Activated naive CD4-positive, alpha-beta T cell treated with Interleukin-2 at 50 U/mL for 16 hours (primary cell): ENCODE measurements at places on chromosomes 6 and 20.

GRCh38 chr20:22720206-22720605, 135.8 kb upstream of the FOXA2 start:
- no peak for DNase-seq

DNA sequence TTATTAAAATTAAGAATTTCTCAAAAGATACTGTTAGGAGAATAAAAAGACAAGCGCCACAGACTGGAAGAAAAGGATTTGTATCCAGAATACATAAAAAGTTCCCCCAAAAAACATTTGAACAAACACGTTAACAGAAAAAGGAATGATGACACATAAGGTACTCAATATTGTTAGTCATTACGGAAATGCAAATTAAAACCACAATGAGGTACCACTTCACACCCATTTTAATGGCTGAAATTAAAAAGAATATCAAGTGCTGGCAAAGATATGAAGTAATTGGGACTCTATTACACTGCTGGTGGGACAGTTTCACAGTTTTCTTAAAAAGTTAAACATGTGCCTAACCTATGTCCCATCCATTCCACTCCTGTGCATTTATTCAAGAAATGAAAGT, 51.4 kb downstream of the HECA start:
- DNase-seq: no peak

GRCh38 chr6:3568396-3569082, 111.7 kb upstream of the SLC22A23 start:
- no peak for DNase-seq

DNA sequence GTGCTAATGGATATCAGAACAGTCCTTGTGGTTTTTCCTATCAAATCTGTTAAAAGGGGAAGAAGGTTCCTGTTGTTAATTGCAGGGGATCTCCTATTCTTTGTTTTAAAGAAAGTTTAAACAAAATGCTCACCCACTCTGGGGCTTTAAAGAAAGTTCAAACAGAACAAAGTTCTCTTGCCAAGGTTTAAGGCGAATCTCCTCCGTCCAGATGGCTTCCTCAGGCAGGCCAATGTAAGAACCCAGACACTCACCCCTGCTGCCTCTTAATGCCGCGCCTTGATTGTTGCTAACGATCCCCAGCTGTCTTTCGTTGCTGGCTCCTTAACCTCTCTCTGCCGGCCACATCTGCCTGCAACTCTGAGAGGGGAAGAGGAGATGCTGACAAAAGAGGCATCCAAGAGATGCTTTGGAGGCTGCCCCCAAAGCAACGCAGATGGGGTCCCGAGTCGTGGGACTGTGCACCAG, 235.0 kb upstream of the PRDM1 start:
- DNase-seq: no peak

DNA sequence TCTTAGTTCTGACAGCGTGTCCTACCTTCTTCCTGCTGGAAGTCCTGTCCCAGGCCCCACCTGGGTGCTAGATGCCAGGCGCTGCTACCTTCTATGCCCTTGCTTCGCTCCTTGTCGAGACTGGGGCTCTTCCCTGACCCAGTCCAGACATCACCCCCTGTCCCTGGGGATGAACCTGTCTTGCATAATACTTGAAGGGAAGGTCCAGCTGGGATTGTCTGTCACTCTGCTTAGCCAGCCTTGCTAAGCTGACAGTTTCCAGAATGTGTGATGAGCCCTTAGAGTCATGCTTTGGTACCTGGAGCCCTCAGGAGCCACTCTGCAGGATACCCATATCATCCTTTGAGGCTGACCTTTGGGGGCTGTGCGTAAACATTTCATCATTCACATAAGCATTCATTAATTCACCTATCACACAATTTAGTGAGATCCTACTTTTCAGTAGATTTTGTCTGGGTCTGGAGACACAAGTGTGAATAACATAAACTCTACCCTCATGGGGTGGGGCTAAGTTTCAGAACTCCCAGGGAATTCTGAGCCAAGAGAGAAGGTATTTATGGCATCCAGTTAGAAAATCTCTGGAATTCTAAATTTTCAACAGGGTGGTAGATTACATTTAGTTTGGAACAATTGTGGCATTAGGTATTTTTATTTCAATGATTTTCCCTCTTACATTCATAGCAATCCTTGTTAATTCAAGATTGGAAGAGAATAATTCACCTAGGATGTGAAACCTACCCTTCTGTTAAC, 151.1 kb upstream of the HDAC2 start:
- no peak for DNase-seq

- DNase-seq: no peak
These were observed 275.1 kb downstream of the GRIK2 start for GRCh38 chr6:101668496-101669030.

DNA sequence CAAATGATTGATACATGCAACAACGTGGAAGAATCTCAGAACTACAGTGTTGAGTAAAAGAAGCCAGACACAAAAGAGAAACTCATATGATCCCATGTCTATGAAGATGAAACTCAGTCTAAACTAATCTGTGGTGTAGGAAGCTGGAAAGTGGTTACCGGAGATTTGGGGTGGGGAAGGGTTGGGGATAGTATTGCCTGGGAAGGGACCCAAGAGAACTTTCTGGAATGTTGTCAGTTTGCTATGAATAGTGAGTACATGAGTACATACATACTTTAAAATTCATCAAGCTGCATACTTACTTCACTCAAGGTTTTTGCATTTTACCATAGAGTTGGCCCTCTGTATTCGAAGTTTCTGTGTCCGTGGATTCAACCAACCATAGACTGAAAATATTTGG, 106.0 kb downstream of the SAMD5 start:
- no peak for DNase-seq

DNA sequence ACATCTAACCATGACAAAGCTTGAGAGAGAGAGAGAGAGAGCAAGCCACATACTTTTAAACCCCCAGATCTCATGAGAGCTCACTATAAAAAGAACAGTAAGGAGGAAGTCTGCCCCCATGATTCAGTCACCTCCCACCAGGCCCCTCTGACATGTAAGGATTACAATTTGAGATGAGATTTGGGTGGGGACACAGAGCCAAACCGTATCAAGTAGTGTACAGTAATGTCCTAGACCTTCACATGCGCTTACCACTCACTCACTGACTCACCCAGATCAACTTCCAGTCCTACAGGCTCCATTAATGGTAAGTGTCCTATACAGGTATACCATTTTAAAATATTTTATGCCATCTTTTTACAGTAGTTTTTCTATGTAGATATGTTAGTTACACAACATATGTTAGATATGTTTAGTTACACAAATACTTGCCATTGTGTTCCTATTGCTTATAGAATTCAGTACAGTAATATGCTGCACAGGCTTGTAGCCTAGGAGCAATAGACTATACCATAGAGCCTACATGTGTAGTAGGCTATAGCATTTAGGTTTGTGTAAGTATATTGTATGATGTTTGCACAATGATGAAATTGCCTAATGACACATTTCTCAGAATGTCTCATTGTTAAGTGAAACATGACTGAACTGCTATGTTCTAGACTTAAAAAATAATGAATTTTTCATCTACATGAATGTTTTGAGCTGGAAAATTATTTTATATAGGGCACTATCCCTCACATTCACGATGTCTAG, 11.7 kb downstream of the TSPYL1 start:
- no peak for DNase-seq
